ENCODE measurements at places on chromosomes 12 and 14.
A peak's percentile ranks its signal among the peaks of the same experiment; 100 is the strongest.

DNA sequence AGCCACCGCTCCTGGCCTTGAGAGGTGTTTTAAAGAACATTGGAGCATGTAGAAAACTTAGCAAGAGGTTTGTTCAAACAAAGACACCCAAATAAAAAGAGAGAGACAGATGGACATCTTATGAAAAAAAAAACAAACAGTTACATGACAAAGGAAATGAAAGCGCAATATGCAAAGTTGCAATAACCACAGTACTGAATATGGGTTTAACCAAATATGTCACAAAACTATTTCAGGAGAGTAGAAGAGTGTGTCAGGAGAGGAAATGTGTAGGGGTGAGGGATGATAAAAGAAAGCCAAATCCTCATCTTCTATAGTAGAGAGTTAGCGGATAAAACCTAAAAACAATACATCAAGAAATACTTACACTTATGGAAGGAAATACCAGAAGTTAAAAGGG, 98.4 kb downstream of the GTF2A1 start:
- DNase-seq = no peak

DNA sequence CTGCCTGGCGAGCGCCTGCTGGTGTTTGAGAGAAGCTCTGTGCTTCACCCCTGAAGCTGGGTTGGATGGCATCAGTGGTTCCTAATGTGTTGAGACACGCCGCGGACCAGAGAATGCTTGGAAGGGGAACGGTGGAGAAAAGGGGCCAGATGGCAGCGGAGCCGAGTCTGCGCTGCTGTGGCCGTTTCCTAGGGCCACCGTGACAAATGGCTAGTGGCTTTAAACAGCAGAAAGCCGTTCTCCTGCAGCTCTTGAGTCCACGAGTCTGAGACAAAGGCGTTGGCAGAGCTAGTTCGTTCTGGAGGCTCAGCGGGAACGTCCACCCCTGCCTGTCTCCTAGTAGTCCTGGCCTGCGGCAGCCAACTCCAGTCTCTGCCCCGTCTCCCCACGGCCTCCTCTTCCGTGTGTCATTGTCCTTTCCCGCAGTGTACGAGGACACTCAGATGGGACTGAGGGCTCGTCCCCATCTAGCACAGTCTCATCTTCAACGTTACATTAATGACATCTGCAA, 103.6 kb downstream of the ADGRD1 start:
- DNase-seq = peak; percentile 21

DNA sequence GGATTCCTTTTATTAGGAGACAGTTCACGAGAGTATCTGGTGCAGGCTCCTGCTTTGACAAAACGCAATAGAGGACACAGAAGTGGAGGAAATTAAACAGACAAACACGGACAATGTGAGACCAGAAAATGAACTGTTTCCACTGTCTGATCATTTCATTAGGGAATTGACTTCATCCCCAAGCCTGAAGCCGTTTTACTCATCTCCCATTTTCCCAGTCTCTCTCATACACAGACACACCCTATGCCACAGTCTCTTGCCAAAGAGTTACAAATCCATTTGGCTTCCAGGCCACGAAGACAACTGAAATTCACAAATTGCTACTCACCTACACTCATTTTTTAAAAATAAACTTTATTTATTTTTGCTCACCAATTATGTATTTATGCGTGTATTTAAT, 1087.8 kb upstream of the TMEM132C start:
- DNase-seq = no peak

DNA sequence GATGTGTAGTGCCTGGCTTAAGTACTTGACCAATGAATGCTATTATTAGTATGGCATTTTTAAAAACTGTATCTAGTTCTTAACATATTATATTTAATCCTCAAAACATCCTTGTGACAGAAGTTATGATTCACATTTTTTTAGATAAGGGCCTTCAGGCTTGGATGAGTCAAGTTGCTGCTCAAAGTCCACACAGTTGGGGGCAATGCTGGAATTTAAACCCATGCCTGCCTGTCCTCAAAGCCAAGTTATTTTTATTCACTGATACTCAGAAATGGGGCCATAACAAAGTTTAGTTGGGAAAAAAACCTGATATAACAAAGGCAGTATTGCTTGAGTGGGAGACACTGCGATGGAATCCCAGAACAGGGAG, 50.6 kb downstream of the RFX4 start:
- DNase-seq = no peak

DNA sequence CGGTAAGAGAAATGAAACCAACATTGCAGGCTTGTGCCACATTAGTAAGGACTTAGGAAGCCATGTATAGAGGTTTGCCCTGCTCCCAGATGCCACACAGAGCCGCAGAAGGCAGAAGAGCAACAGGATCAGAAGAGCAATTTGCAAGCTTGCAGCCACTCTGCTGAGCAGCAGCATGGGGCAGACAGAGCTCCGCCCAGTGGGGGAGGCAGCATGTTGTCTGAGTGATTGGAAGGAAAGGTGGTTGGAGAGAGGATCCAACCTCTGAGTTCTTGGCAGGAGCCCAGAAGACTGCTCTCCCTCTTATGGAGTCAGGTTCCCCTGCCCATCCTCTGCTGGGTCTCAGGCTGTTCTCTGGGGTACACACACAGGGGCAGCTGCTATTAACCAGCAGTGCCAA, 2.3 kb upstream of the KRT6A start:
- DNase-seq = no peak

DNA sequence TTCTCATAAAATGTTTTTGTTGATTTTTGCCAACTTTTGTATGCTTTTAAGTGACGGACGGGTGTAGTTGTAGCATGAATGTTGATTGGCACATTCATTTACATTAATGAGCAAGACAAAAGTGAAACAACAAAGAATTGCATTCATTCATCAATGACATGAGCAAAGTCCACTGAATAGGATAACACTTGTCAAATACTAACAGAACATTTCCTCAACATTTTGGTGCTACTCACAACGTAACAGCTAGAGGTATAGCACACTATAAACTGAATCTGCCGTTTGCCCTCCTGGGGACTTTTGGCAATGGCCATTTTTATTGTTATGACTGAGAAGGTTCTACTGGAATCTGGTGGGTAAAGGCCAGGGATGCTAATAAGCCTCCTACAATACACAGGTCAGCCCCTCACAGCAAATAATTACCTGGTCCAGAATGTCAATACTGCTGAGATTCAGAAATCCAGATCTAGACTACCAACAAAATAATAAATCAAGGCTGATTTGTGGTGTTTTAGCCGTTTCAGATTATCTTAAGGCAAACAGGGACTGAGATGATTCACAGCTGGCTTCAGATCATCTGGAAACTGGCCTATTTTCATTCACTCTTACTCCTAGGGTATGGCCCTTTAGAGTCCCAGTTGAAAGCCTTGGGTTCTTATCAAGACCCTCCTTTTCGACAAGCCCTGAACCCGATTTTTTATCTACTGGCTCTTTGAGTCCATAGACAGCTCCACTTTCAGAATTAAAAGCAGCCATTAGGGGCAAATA, 22.5 kb upstream of the CDKN3 start:
- no peak for DNase-seq

GRCh38 chr12:826331-826730, 74.0 kb downstream of the WNK1 start:
- DNase-seq = no peak

DNA sequence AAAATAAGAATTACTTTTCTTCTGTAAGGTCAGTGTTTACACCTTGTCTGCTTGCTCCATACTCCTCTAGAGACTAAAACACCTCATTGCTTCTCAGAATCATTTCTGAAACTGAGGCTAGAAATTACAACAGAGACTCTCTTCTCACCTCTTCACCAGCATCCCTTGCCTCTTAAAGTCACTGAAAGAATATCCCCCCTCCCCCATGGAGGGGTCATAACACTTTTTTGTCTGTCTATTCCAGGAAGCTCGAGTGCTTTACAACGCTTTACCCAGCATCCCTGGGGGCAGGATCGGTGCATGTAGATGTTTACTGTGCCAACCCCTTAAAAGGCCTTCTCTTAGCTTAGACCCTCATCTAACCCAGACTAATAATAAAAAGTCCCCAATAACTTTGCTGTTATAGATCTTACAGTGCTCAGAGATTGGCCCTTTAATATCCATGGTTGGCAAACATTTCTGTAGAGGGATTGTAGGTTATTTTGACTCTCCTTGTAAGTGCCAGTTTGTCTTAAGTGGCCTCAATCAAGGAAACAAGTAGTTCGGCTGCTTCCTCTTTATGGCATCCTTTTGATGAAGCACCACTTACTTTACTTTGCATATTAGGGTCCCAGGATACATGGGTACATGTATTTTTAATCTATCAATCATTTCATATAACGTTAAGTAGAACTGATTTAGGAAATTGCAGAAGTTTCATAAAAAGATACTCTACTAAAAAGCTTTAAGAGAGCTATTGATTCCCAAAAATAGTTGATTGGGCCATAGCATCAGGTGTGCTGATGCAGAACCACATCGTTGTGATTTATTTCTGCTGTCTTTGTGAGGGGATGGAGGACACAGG, 29.3 kb downstream of the PRKCH start:
- DNase-seq = no peak

- DNase-seq = no peak
Measured at GRCh38 chr12:52009081-52009751, 2.5 kb downstream of the TAMALIN start.

DNA sequence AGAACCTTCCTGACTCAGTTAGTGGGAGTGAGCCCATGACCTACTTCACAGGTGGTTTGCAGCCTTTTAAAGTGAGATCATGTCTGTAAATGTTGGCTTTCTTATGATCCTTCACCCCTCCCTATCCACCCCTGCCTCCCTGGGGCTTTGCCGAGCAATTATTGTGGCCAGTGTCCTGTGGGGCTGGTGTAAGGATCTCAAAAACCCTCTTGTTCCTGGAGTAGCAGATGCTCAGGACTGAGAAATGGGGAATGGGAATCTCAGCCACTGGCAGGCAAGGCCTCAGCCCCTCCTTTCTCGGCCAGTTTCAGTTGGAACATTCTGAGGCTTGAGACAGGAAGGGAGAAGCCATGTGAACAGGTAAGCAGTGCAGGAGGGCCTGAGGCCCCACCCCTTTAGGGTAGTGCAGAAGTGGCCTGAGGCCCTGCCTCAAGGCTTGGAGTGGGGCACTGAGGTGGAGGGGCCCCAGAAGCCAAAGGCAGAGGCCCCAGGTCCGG, 53.8 kb downstream of the PLEKHG3 start:
- DNase-seq = no peak

- DNase-seq = peak; percentile 58
Measured at GRCh38 chr14:93207468-93208308, 632 bp downstream of the UBR7 start.

DNA sequence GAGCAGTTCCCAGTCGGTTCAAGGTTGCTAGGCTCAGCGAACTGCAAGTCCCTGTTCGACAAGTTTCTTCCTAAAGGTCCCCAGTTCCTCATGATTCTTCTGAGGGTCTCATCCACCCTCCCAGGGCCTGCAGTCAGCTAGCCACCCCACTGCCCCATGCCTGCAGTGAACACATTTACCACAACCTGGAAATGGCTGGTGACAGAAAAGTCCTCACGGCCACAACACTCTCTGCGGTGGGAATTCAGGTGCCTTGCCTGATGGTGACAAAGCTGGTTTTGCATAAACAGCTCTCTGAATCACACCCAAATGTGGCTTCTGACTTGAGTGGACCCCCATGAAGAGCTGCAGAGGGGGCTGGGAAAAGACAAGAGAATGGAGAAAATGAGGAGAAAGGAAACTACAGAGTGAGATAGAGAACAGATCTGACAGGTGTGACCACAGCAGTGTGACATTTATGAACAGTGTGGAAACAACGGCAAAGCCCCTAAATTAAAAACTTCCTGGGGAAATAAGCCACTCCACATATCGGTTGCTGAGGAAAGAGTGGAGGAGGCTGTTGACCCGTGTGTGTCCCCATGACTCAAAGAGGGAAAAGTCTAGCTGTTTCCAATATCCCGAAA, 1.3 kb upstream of the CD27 start:
- no peak for DNase-seq
